ENCODE measurements at places on chromosomes 2 and 18. TPM values are rescaled to one million over a fixed set of nuclear protein-coding genes. Genes with fewer than 3 reads are reported as not detected.

DNA sequence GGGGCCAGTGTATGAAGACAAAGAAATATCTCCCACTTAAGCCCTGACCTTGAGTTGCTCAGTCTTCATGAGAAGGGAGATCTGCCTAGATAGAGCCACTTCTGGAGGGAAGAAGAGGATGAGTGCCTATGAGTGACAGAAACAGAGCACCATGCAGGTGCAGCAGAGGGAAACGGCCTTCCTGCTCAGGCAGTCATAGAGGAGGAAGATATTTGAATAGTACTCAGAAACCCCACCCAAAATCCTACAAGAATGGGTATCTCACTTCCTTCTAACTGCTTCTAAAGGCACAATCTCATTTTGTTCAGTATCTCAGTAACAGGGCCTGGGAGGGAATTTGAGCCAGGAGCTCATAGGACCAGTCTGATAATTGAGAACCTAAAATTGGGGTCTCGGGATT is 339.3 kb downstream of the ALK start:
- DNase-seq, result no peak

DNA sequence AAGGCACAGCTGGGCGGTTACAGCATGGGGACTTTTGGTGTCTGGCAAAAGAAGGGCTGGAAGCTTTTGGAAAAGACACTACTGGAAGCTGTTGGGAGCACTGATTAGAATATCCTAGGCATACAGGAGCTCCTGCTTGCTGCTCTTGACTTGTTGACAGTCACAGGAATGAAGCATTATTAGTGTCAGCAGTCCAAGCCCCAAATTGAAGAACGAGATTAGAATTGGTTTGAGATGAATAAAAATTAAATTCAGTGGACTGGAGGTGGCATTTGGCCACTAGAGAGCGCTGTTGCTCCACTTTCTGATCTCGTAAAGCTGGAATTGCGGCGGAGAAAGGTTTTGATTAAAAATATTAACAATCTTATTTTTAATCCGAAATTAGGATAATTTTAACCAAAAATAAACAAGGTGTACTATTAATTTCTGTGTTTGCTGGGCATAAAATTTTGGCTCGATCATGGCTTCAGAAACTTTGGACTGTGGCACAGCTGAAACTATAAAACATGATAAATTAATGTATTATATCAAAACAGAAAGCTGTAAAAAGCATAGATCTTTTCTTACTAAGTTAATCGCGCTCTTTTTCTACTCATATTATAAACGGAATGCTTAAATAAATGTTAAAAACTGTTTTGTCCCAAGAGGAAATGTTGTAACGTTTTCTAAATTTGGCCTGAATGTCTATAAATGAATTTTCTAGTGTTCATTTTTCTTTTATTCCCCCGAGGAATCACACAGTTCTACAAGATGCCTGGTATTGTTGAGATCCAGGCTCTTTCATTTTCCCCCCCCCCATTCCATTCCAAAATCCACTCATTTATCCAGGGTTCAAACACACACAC is 2.4 kb upstream of the HOXD8 start:
- DNase-seq, result no peak

- DNase-seq, result no peak
Measured at GRCh38 chr2:28232295-28232694, 160.4 kb upstream of the FOSL2 start.

- no peak for DNase-seq
Measured at GRCh38 chr18:49980896-49981295, 167.6 kb upstream of the ACAA2 start.

DNA sequence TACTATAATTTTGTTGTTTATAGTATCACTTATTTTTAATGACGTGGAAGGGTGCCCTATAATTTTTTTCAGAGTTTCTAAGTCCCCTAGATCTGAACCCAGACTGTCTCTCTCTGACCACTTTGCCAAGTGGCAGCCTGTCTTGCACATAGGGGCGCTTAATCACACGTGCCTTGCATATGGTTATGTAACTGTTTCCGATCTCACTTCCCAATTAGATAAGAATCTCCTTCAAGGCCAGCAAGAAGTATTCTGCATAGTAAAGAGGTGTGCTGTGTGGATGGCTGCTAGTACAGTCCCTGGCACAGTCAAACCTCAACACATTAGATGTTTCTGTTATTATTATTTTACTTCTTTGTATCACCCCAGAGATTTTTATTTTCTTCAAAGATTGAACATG is 197.8 kb upstream of the SIX2 start:
- DNase-seq, result no peak

- peak; percentile 40 for DNase-seq
Measured at GRCh38 chr2:76197842-76198448, 487.2 kb upstream of the GCFC2 start.

DNA sequence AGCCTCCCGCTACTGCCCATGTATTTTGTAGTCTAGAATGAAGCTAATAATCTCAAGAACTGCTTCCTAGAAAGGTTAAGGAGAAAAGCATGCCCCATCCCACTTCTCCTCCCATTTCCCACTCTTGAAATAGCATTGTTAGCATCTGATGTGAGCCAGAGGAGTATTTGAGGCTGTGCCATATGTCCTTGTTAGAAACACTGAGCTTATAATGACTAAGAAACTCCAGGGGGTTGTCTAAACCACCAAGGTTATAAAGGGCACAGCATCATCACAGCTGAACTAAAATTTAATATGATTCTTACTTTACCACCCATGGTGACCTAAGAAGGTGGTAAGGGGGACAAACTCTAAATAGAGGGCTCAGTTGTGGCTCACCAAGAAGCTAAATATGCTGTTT is 16.6 kb downstream of the TSPYL6 start:
- no peak for DNase-seq

GRCh38 chr18:62396381-62396780 is 71.3 kb downstream of the TNFRSF11A start:
- no peak for DNase-seq

- no peak for DNase-seq
Measured at GRCh38 chr2:176189681-176190641, 1.5 kb downstream of the HOXD1 start.

DNA sequence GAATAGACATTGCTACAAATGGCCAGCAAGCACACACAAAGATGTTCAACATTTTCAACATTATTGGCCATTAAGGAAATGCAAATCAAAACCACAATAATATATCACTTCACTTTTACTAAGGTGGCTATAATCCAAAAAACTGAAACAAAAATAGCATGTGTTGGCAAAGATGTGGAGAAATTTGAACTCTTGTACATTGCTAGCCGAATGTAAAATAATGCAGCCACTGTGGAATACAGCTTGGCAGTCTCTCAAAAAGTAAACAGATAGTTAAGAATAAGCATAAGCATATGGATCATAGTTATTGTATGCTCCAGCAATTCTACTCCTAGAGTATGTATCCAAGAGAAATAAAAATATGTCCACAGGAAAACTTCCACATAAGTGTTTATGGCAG is 192.5 kb downstream of the EN1 start:
- DNase-seq, result no peak

DNA sequence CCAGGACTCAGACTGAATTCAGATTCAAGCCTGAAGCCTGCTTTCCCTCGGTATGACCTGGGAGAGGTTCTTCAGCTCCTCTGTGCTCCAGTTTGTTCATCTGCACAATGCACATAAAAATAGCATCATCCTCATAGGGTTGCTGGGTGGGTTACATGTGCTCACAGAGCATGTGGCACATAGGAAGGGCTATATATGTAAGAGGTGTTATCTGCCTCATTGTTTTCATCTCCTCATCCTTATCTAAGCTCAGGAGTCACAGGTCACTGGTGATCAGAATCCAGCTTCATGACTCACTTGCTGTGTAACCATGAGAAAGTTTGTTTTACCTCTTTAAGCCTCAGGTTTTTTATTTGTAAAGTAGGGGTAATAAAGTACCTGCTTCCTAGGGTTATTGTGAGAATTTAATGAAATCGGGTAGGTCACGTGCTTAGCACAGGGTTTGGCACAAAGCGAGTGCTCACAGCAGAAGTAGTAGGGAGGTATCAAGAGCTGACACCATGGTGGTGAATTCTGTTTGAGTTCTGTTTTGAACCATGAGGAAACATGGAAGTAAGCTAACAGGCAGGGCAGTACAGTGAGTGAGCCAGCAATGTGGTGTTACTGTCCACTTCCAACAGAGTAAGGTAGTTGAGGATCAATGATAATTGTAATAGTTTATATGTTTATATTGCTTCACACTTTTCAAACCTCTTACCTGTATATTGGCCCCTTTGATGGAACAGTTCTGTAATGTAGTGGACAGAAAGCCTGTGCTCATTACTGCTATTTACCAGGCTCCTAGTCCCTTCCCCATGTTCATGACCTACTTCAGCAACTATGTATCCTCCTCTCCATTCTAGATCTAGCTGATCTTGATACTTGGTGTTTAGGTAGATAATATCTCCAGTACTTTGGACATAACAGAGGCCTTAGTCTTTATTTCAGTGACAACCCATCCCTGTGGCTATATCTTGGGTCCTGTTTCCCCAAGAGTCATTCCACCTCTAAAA is 141.4 kb upstream of the LTBP1 start:
- no peak for DNase-seq

GRCh38 chr2:113981404-113982134 is 91.7 kb downstream of the ACTR3 start:
- no peak for DNase-seq

- DNase-seq, result no peak
Measured at GRCh38 chr2:24621779-24622538, 130.9 kb downstream of the NCOA1 start.

- peak; percentile 54 for DNase-seq
Measured at GRCh38 chr18:2932247-2933181, 80.4 kb downstream of the LPIN2 start.

- DNase-seq, result no peak
Measured at GRCh38 chr18:62808123-62808522, 92.8 kb downstream of the PHLPP1 start.

DNA sequence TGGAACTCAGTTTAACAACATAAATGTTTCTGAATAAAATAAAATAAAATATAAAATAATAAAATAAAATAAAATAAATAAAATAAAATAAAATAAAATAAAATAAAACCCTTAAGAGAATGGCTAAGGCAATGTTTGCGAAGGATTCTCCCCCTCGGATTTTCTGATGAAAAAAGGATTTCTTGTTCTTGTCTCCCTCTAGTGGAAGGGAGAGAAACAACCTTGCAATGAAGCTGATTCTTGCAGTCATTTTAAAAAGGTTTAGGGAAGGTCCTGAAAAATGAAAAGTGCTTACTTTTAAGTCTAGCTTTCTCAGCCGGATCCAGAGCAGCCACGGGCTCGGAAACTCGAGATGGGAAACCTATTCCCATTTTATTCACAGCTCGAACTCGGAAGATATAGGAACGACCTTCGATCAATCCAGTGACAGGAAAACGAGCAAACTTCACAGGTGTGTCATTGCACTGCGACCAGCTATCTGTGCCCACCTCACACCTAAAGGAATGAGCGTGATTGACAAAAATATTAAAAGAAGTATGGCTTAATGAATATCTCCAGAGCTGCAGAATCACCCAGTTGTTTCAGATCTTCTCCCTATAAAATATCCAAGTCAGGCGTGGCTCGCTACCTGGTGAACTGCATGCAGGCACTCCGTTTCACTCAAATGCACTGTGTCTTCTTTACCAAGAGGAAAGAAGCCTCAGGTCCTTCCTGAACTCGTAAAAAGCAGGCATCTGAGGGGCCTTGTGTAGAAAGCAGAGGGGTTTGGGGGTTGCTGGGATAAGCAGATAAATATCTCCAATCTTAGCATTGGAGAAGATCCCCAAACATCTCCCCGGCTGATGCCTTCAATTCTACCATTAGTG is 68.1 kb downstream of the MYOM1 start:
- DNase-seq, result no peak

GRCh38 chr2:162480067-162480466 is 136.1 kb downstream of the GCA start:
- DNase-seq, result no peak

DNA sequence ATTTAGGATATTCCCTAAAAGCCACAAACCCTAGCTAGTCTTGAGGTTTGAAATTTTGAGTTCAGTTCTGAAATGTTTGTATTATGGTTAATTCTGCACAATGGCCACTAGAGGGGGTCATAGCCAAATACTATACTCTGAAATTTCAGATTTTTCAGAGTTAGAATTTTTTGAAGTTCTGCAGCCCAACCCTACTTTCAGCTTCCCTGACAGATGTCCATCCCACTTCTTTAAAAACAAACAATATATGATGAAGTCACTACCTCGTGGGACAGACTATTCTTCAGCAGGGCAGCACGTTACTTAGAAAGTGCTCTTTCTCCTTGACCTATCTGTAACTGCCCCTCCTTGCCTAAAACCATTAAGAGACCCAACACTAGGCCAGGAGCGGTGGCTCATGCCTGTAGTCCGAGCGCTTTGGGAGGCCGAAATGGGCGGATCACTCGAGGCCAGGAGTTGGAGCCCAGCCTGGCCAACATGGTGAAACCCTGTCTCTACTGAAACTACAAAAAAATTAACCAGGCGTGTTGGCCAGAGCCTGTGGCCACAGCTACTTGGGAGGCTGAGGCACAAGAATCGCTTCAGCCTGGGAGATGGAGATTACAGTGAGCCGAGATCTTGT is 48.2 kb upstream of the PAPOLG start:
- peak; percentile 37 for DNase-seq

GRCh38 chr2:97005353-97005752 is 19.0 kb upstream of the FAM178B start:
- no peak for DNase-seq

The ECEL1 gene
- total RNA-seq, result not detected

The DNAH6 gene
- total RNA-seq, result 1.1 TPM

The RASGRP3 gene
- total RNA-seq, result 11.6 TPM

The KCNE4 gene
- total RNA-seq, result 3.1 TPM

The REEP1 gene
- total RNA-seq, result 0.78 TPM

The REG3A gene
- total RNA-seq, result not detected

The GPD2 gene
- 218 TPM for total RNA-seq
